Daoy (cell line): ENCODE measurements at places on chromosomes 5 and 9. TPM values are rescaled to one million over a fixed set of nuclear protein-coding genes. Genes with fewer than 3 reads are reported as not detected.

The ADCY2 gene
- 0.48 and 0.86 TPM in 2 replicates for total RNA-seq

The FOXE1 gene
- total RNA-seq: under 0.01 TPM in 1 of 2 replicates, not detected in the other

The PIP5KL1 gene
- total RNA-seq: 0.18 and 0.51 TPM in 2 replicates

The GLRA1 gene
- total RNA-seq: not detected in 2 replicates

- peak; percentile 64 for DNase-seq
These were observed 1.7 kb upstream of the RXRA start for GRCh38 chr9:134324359-134325095.

DNA sequence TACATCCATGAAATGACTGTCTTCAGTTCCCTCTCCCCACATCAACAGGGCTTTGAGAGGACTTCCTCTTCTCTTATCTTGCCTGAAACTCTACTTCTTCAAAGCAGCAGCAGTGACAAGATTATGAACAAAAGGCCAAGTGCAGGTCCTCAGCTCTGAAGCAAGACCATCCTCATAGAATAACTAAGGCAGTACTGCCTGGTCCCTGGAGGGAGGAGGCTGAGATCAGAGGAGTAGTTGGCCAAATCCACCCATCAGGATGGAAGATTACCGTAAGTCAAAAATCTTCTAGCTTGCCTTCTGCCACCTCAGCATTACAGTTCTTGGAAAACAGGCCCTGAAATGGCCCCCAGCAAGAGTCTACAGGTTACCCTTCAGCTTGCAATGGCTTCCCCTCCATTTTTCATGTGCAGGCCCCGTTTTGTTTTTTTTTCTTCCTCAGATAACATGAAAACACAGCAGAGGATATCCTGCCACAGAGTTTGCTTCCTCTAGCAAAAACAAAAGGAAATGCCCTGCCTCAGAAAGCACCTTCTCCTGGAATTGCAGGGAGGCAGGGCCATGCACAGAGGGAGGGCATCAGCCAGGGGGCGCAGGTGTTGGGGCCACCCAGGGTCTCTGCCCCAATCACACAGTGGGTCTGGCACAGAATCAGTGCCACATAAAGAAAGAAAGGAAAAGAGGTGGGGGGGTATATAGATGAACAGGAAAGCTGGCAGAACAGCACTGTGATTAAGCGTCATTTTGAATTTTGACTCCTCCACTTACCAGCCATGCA lies 40.0 kb downstream of the KLHL3 start:
- no peak for DNase-seq

DNA sequence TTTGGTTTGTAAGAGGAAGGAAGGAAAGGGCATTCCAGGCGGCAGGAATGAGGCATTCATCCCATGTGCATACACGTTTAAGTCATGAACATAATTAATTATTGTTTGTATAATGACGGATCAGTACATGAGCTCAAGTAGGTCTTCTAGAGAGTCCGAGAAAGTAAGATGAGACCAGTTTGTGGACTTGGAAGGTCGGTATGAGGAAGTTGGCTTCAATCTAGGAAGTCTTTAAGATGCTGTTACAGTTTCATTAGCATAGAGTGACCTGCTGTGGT lies 2.1 kb downstream of the GTF3C4 start:
- DNase-seq: no peak

- DNase-seq: peak; percentile 2
These were observed 276.9 kb downstream of the SEMA5A start for GRCh38 chr5:9269014-9269413.

DNA sequence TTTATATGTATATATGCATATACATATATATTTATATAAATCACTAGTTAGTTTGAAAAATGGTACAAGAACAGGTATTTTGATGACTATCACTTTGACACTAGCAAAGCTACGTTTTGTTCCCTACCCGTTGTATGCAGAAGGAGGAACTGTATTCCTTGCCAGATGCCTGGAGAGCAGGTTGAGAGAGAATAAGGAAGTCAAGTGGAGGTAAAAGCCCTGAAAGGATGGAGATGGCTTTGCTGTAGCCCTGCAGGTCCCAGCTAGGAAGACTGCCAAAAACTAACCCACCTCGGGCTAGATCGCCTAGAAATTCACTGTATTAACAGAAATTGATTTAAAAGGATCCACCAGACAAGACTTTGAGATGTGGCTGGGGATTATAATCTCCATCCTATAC lies 229.3 kb downstream of the RFX3 start:
- no peak for DNase-seq
